NCI-H2171 treated with DMSO at 0.1 percent for 48 hours (cell line): ENCODE measurements at places on chromosomes 2 and 18.

- DNase-seq: no peak
These were observed 19.0 kb upstream of the KLF7 start for GRCh38 chr2:207184768-207185167.

DNA sequence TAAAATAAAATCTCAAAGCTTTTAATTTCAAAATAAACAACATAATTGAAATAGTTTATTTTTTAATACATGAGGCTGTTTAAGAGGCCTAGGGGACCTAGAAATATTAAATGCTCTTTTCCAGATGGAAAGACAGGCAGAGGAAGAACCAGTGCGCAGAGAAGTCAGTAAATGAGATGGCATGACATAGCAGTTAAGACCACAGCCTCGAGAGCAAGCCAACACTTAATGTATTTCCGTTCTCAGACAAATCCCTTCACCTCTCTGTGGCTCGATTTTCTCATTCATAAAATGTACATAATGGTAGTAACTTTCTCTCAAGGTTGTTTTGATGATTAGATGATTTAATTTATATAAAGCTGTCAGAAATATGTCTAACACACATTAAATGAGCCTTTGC, 405.1 kb upstream of the CWC22 start:
- DNase-seq: no peak

GRCh38 chr2:75396314-75396713, 164.4 kb downstream of the EVA1A start:
- DNase-seq: no peak

- DNase-seq: no peak
These were observed 146.5 kb upstream of the MMADHC start for GRCh38 chr2:149733936-149734685.

DNA sequence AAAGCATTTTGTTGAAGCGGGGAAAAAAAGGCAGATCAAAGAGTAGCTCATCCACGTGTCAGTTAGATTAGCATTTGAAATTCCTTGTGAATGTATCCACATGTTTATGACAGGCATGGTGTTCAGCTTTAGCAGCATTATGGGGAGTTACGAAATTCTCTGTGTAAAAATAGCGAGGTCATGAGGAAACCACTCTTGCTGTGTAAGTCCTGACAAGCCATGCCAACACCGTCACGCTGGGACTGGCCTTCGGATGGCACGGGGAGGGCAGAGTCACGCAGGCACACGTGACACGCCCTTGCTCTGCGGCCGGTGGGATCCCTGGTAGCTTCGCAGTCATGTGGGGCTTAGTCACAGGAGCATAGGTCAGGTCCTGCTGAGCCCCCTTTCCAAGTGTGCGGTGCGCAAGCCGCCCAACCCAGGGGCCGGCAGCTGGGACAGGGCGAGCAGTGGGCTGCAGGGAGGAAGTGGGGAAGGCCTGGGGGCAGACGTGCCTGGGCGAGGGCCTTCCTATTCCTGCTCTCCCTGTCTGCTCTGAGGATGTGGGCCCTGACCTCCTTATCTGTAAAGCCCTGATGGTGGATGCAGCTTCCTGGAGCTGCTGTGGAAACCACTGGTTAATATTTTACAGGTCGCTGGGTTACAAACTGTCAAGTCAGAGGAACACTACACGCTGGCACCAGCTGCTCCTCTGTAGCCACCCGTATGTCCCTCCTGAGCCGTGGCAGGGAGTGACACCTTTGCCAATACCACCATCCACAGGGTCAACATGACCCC, 18.0 kb downstream of the MBP start:
- DNase-seq: no peak

DNA sequence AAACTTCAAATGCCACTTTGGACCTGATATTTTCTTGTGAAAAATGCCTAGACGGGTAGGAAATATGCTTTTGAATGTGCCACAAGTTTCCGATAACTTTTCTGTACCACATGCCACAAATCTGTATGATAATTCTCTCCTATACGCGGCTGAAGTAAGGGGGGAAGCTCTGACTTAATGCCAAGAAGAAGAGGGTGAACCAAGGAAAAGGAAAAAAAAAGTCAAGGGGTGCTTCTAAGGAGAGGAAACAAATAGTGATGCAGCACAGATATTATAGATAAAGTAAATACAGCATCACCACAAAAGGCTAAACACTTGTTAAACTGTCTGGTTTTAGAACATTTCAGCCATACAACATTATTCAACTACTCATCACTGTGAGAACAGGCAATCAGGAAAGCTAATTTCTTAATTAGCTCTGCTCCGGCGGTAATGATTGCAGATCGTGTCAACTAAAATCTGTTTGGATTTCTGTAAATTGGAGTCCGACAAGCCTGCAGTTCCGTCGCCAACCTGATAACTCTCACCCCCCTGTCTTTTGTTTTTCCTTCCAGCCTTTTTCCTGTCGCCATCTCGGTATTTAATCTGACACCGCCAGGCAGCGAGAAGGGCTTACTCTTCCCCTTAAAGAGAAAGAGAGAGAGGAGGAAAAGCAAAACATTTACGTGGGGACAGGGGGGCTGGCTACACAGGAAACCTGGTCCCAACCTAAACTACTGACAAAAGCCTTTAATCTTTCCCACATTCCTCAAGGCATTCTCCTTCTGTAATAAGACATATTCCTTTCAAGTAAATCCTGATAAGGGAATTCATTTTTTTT, 67.5 kb downstream of the ZEB2 start:
- DNase-seq: no peak

- no peak for DNase-seq
These were observed 973.8 kb upstream of the CELF4 start for GRCh38 chr18:38539371-38539770.

GRCh38 chr18:48803518-48803917, 147.2 kb downstream of the SMAD7 start:
- DNase-seq: no peak

DNA sequence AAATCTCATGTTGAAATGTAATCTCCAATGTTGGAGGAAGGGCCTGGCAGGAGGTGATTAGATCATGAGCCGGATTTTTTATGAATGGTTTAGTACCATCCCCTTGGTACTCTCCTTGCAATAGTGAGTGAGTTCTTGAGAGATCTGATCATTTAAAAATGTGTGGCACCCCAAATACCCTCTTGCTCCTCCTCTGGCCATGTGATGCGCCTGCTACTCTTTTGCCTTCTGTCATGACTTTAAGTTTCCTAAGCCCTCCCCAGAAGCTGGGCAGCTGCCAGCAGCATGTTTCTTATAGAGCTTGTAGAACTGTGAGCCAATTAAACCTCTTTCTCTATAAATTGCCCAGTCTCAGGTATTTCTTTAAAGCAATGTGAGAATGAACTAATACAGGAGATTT, 72.6 kb upstream of the FIGN start:
- no peak for DNase-seq

- peak; percentile 76 for DNase-seq
These were observed 356.7 kb downstream of the STK39 start for GRCh38 chr2:167890739-167891138.

- no peak for DNase-seq
These were observed 1220.4 kb upstream of the ZEB2 start for GRCh38 chr2:145740302-145740701.

GRCh38 chr2:74137651-74138599, 9.8 kb downstream of the BOLA3 start:
- DNase-seq: no peak

GRCh38 chr2:127413200-127413599, 5.0 kb upstream of the PROC start:
- DNase-seq: no peak

DNA sequence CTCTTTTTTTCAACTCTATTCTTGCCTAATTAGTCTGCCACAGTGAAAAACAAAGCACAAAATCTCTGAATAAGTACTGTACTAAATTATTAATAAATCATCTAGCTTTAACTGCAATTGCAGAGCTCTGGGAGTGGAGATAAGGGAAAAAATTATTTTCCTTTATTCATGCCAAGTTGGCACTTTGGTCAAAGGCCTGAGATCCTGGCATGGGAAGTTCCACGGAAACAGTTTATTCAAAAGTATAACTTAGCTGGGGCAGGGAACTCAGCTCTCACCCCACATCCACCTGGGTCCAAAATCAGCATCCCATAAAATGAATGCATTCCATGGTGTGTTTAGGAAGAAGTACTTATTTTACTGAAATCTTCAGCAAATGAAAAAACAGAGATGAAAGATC, 185.2 kb upstream of the APCDD1 start:
- no peak for DNase-seq

DNA sequence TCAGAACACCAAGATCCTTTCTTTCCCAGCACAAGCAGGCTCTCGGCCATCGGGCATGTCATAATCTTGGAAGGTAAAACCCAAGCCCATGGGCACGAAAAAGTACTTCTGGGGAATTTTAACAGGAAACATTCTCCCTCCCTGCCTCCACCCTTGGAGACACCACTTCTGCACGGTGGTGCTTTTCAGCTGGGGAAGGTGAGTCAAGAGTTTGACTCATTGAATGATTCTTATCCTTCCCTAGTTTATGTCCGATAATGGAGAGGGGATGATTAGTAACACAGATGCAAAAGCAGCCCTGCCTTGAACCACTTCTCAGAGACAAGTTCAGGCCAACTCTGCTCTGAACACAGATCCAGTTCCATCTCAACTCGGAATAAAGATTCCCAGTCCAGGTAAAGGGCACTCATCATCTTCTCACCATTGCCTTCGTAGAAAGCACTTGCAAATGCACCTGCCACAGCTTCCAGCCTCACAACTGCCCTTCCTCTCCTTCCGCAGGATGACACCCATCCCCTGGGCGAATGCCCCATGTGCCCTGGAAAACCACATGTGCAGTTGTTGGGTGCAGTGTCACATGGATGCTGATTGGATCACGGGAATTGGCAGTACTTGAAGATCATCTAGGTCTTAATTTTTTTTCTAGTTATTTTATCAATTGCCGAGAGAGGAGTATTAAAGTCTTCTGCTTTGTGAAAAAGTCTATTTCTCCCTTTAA, 136.2 kb downstream of the PXDN start:
- DNase-seq: no peak

GRCh38 chr18:33201509-33201926, 239.0 kb downstream of the CCDC178 start:
- peak; percentile 3 for DNase-seq

- no peak for DNase-seq
These were observed 237.1 kb upstream of the PXDN start for GRCh38 chr2:1981421-1981820.

- DNase-seq: no peak
These were observed 111.1 kb upstream of the RIOK3 start for GRCh38 chr18:23341983-23342382.

DNA sequence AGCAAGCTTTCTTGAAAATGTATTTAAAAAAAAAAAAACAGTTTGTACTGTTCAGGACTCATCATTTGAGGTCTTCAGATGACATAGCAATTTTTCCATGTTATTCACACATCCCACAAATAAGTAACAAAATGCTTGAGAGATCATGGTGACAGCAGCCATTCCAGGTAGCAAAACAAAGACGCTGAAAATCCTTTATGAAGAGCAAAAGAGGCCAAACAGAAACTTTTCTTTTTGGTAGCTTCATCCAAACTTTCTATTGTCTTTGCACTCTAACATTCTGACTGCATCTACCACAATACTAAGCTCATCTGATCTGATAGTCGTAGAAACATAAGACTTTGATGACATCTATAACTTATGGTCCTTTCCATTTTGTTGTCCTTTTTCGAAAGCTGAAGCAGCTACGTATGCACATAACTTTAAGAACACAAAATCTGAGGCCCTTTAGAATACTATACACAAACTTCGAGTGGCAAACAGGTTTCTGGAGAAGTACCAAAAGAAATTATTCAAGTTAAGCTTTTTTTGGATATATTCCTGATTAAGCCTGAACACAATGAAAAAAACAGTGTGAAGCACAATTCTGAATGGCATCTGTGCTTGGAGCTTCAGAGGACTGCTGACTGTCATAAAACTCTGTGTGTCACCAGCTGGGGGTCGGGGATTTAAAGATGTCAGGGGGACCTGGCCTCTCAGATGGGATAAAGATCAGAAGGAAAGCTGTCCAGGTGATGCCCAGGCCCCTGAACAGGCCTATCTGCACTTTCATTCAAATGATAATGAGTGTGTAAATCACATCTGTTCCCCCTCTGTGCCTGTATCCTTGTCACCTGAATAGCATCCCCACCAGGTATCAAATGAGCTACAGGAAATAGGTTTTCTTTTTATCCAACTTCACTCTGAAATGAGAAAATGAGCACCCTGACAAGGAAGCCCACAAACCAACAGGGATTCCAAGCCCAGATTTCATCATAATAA, 75.8 kb downstream of the ZEB2 start:
- DNase-seq: peak; percentile 63

- peak; percentile 1 for DNase-seq
These were observed 375.0 kb downstream of the LRRTM4 start for GRCh38 chr2:77147153-77147552.

DNA sequence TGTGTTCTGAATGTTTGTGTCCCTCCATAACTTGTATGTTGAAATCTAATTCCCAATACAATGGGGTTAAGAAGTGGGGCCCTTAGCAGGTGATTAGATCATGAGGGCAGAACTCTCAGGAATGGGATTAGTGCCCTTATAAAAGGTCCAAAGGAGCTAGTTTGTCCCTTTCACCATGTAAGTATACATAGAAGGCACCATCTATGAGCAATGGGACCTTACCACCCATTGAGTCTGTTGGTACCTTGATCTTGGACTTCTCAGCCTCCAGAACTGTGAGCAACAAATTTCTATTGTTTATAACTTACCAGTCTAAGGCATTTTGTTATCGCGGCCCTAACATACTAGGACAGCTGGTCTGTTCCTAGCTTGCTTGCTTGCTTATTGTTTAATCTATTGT, 106.3 kb downstream of the MYCN start:
- no peak for DNase-seq

DNA sequence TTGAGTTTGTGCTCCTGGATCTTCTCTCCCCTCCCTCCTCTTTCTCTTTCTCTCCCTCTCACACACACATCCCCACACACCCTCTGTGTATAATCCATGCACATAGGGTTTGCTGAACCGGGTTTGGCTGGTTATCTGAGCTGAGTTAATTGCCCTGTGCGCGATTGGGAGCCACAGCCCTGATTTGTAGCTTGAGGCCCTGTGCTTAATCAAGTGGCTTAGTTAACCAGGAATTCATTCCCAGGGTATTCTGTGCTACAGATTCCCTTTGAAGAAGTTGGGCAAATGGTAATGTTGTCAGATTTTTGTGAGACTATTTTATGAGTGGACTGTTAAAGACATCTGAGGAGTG, 6.2 kb downstream of the PARD3B start:
- no peak for DNase-seq

- DNase-seq: no peak
These were observed 299.0 kb downstream of the NDUFA10 start for GRCh38 chr2:239726091-239726591.

DNA sequence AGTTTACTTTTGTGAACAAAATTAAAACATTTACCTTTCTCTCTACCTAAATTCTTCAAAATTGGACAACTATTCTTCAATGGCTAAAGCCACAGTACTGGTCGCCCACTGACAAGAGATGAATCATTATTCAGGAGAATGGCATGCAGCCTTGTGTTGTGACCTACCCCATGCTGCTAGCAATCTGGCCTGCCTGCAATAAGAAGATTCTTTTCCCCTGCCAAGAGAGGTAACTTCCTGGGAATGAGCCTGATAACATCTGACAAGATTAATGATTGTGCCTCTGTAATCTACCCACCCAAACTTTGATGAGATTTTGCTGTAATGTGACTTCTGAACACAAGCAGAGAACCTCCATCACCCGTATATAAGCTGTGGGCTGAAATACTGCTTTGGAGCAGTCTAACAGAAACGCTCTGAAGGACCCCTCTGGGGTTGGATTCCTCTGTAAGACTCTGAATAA, 47.0 kb upstream of the ST3GAL5 start:
- DNase-seq: peak; percentile 73

GRCh38 chr2:18814387-18814786, 225.0 kb upstream of the NT5C1B start:
- no peak for DNase-seq

- no peak for DNase-seq
These were observed 20.9 kb downstream of the DYSF start for GRCh38 chr2:71474116-71474743.
